ENCODE measurements at places on chromosomes 4 and X. TPM values are rescaled to one million over a fixed set of nuclear protein-coding genes. Genes with fewer than 3 reads are reported as not detected.

- DNase-seq = no peak
Observed at GRCh38 chr4:2340272-2341061, 78.0 kb downstream of the ZFYVE28 start.

The HCCS gene
- polyA plus RNA-seq = 17.0 TPM

DNA sequence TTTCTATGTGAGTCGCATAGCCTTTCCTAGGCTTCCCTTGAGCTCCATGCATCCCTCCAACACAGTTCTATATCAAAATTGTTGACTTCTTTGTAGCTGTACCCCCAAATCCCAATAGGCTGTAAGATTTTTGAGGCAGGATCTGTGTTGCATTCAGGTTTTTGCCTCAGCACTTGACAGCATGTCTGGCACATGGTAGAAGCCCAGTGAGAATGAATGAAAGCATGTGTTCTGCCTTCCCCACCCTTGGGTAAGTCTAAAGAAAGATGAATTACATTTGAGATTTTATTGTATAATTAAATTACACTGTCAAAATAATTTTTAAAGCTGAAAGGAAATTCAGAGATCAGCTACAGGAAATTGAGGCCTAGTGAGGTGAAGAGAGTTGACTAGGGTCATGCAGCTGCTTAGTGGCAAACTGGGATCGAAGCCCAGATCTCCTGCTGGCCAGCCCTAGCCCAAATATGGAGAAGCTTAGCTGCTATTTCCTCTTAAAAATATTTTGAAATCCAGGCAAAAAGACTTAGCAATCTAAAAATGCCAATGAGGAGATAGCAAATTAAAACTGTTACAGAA, 122.5 kb downstream of the SPATA18 start:
- DNase-seq = peak; percentile 72

The ITIH6 gene
- 0.11 TPM for polyA plus RNA-seq

GRCh38 chr4:128279624-128280225, 7.9 kb downstream of the PGRMC2 start:
- DNase-seq = no peak

DNA sequence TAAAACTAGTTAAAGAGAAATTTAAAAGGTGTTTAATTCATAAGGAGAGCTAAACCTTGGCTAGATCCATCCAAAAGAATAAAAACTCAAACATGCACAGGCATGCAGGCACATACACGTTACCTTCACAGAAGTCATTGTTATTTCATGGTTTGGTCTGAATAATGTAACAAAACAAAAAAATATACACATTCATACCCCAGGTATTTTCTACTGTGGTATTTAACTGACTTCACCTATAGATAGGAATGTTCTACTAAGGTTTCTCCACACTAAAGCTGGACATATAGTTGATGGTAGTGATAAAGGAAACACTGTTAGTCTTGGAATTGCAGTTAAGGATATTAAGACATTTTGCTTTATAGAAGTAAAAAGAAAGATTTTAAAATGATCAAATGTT, 283.6 kb upstream of the PCDH10 start:
- DNase-seq = no peak

- DNase-seq = no peak
Observed at GRCh38 chr4:91325495-91325894, 978.3 kb upstream of the GRID2 start.

DNA sequence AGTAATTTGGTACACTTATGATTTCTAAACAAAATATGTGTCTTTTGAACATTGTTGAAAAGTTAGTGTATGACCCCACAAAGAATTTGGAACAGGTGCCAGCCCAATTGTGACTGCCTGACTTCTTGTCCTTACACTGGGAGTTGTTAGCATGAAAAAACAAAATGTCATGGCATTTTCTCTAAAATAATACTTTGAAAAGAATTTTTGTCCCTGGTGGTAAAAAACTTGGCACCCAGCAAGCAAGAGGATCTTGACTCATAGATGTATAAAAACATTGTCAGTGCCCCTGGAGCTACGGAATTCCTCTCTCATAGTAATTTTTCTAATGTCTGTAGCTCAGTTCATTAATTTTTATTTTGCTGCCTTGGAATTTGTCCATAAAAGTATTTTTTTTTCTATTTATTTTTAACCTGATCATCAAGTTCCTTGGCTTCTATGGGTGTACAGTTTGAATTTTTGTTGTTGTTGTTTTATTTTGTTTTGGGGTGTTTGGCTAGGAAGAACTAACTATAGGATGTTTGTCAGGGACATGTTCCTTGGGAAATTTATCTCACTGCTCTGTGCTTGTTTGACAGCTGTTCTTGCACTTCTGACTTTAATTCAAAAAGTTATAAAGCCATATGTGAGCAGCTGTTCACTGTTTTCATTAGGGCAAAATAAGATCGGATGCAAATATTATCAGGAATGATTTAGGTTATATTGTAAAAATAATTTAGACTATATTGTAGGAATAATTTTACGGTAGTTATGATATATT, 95.4 kb upstream of the NUDT6 start:
- DNase-seq = peak; percentile 18

DNA sequence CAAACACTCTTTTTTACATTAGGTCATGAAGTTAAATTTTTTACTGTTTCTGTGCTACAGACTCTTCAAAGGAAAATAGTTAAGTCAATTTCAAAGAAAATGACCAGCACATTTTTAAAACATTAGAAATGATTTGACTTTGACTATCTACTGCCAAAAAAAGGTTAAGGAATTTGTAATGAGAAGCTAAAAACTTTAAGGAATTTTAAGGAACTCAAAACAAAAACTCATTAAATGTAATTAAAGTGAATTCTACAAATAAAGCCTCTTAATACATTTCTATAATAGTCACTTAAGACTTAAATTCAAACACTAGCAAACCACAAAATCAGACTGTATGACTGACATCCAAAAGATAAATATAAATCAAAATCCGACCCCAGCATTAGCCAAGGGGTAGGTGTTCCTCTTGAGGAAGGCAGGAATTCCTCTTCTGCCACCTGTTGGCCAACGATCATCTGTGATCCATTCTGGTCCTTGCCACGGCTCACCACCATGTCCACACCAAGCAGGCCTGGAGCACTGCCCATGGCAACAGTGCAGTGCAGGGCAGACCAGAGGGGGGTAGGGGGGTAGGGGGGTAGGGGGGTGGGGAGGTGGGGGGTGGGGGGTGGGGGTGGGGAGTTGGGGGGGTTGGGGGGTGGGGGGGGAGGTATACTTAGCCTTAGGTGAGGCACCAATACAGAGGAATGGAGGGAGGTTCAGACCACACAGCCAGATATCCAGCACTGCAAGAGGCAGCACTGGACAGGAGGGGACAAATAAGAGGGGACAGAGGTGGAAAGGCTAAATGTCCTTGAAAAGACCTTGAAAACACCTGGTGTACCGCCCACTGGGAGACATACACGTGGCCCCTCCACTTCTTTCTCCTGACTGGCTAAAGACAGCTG, 287.4 kb downstream of the CHIC1 start:
- DNase-seq = no peak
